Activated CD8-positive, alpha-beta memory T cell treated with anti-CD3 and anti-CD28 coated beads, Interleukin-2, amount 10 ng/mL, durations not matched to agents 7 days and 5 days (primary cell): ENCODE measurements at places on chromosomes 1 and 21. TPM values are rescaled to one million over a fixed set of nuclear protein-coding genes. Genes with fewer than 3 reads are reported as not detected.

Gene NGF
- total RNA-seq, result not detected

Gene HSD3B1
- not detected for total RNA-seq

Gene CRYAA
- total RNA-seq, result not detected

Gene APCS
- total RNA-seq, result not detected

Gene OR10K2
- not detected for total RNA-seq

DNA sequence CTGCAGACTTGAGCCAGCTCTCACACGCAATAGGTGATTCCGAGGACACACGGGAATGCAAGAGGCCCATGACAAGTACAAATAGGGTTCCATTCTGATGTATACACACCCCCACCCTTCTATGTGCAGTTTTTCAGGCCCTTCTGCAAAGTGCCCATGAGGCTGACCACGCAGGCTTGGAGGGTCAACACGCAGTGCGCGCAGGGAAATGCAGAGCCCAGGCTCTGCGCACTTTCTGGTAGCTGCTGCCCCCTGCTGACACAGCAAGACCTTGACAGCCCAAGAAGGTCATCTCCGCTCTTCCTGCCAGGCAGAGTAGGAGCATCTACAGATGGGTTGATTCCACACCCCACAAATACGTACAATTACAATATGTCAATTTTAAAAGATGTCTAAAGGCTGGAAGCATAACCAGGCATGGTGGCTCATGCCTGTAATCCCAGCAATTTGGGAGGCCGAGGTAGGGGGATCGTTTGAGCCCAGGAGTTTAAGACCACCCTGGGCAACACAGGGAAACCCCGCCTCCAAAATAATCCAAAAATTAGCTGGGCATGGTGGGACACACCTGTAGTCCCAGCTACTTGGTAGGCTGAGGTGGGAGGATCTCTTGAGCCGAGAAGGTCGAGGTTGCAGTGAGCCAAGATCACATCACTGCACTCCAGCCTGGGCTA lies 18.5 kb downstream of the SH3BP5L start:
- peaks cover 9% of the 10 kb centered on the region for H3K4me1 ChIP-seq
- no peaks in the 10 kb centered on the region for H3K27me3 ChIP-seq
- no peak overlapping the region for H3K4me3 ChIP-seq

- no peaks in the 10 kb centered on the region for H3K4me1 ChIP-seq
- H3K36me3 ChIP-seq, result no peaks in the 10 kb centered on the region
- H3K4me3 ChIP-seq, result no peak overlapping the region
- peaks cover 26% of the 10 kb centered on the region for H3K27me3 ChIP-seq
- DNase-seq, result no peak
These were observed 8.0 kb upstream of the PDE9A start for GRCh38 chr21:42645211-42646075.

DNA sequence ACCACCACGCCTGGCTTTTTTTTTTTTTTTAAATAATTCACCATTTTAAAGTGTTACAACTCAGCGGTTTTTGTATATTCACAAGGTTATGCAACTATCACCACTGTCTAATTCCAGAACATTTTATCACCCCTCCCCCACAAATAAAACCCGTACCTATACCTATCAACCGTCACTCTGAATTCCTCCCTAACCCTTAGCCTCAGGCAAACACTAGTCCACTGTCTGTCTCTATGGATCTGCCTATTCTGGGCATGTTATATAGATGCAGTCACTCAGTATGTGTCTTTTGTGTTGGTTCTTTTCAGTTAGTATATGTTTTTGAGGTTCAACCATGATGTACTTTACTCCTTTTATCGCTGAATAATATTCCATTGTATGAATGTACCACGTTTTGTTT lies 19.3 kb upstream of the GRHL3 start:
- H3K27ac ChIP-seq, result no peak overlapping the region
- no peaks in the 10 kb centered on the region for H3K36me3 ChIP-seq
- no peak overlapping the region for H3K4me3 ChIP-seq
- DNase-seq, result no peak

GRCh38 chr21:31218830-31219608 lies 125.0 kb downstream of the TIAM1 start:
- no peak overlapping the region for H3K4me3 ChIP-seq
- H3K36me3 ChIP-seq, result no peaks in the 10 kb centered on the region
- H3K4me1 ChIP-seq, result no peaks in the 10 kb centered on the region
- peaks cover 14% of the 10 kb centered on the region for H3K27me3 ChIP-seq

GRCh38 chr1:162357681-162358266 lies 18.9 kb downstream of the SPATA46 start:
- H3K36me3 ChIP-seq, result no peaks in the 10 kb centered on the region
- no peak for DNase-seq
- no peak overlapping the region for H3K4me3 ChIP-seq
- H3K27me3 ChIP-seq, result peaks cover 9% of the 10 kb centered on the region
- no peaks in the 10 kb centered on the region for H3K4me1 ChIP-seq
- no peak overlapping the region for H3K27ac ChIP-seq

- H3K27me3 ChIP-seq, result no peaks in the 10 kb centered on the region
- no peak overlapping the region for H3K27ac ChIP-seq
- peaks cover 2% of the 10 kb centered on the region for H3K4me1 ChIP-seq
- H3K36me3 ChIP-seq, result peaks cover 12% of the 10 kb centered on the region
- no peak for DNase-seq
- H3K4me3 ChIP-seq, result no peak overlapping the region
These were observed 40.0 kb downstream of the SYNJ1 start for GRCh38 chr21:32687643-32688345.

DNA sequence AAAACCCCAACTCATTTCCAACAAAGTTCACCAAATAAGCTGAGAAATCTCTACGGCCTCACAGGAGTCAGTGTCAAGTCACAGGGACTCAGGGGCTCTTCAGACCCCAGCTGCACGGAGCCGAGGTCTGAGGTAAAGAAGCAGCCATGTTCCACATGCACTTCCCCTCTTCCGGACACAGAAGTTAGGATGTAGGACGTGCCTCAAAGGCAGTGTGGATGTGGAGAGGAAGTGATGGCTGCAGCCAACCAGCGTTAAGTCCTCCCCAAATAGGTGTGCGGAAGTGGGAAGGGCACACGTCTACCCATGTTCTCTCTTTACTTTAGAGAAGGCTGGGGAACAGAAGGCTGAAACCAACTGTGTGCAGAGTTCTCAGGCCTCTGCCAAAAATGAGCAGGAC lies 14.6 kb upstream of the NCF2 start:
- peaks cover 20% of the 10 kb centered on the region for H3K27me3 ChIP-seq
- no peak overlapping the region for H3K4me3 ChIP-seq
- no peak for DNase-seq

GRCh38 chr1:147567594-147568381 lies 26.5 kb downstream of the BCL9 start:
- H3K4me3 ChIP-seq, result no peak overlapping the region
- H3K27ac ChIP-seq, result no peak overlapping the region
- H3K36me3 ChIP-seq, result no peaks in the 10 kb centered on the region
- DNase-seq, result no peak
- H3K27me3 ChIP-seq, result peaks cover 20% of the 10 kb centered on the region

DNA sequence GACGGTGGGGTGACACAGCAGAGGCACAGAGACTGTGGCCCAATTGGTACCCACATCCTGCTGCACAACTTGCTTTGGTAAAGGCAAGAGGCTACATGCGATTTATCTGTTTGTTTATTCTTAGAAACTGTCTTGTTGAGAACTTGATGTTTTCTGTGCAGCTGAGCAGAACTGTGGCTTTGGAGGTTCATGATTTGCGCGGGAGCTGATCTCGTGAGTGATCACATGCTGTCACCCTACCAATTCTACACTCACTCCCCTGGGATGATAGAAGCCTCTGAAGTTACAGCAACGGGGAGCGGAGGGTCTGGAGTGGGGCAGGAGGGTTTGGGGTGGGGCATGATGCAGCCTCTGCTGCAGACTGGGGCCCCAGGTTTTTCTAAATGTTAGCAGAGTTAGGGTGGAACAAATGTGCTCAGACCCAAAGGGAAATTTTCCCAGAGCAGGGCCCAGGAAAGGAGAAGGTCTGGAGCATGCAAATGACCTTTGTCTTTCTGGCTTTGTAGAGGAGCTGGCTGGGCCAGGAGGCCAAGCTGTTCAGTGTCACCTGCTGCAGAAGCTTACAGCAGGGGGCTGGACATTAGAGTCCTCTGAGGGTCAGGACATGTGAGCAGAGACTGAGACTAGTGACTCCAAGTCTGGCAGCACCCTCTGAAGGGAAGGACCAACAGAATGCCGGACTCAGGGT lies 83.6 kb downstream of the GRIK3 start:
- H3K27ac ChIP-seq, result no peak overlapping the region
- DNase-seq, result no peak
- no peaks in the 10 kb centered on the region for H3K36me3 ChIP-seq
- peaks cover 3% of the 10 kb centered on the region for H3K27me3 ChIP-seq
- H3K4me3 ChIP-seq, result no peak overlapping the region
